ENCODE measurements at places on chromosomes 12 and 14. TPM values are rescaled to one million over a fixed set of nuclear protein-coding genes. Genes with fewer than 3 reads are reported as not detected.

PLEKHG7 gene
- 0.52 TPM for total RNA-seq

PTPRR gene
- total RNA-seq: 1.0 TPM

CIDEB gene
- 4.7 TPM for total RNA-seq

IFT43 gene
- total RNA-seq: 18.3 TPM

SIRT4 gene
- total RNA-seq: 3.7 TPM
